ENCODE measurements at places on chromosomes 7 and 10. TPM values are rescaled to one million over a fixed set of nuclear protein-coding genes. Genes with fewer than 3 reads are reported as not detected.

The HYAL4 gene
- total RNA-seq: 1.2 TPM

The LIPF gene
- total RNA-seq: not detected

DNA sequence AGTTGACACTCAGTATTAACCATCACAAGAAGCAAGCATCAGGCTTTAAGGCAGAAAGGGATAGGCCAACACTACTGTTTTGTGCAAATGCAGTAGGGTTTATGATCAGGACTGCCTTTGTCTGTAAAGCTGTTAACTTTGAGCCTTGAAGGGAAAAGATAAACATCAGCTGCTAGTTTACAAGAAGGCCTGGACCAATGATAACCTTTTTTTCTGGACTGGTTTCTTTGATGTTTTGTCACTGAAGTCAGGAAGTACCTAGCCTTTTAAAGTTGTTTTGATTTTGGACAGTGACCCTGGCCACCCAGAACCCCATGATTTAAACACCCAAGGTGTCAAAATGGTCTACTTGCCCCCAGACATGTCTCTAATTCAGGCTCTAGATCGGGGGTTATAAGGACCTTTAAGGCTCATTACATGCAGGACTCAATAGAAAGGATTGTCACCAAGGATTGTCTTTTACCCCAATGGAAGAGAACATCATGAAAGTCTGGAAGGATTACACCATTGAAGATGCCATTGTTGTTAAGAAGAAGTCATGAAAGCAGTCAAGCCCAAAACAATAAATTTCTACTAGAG is 50.1 kb downstream of the CROT start:
- DNase-seq: no peak

The CABCOCO1 gene
- 1.0 TPM for total RNA-seq

DNA sequence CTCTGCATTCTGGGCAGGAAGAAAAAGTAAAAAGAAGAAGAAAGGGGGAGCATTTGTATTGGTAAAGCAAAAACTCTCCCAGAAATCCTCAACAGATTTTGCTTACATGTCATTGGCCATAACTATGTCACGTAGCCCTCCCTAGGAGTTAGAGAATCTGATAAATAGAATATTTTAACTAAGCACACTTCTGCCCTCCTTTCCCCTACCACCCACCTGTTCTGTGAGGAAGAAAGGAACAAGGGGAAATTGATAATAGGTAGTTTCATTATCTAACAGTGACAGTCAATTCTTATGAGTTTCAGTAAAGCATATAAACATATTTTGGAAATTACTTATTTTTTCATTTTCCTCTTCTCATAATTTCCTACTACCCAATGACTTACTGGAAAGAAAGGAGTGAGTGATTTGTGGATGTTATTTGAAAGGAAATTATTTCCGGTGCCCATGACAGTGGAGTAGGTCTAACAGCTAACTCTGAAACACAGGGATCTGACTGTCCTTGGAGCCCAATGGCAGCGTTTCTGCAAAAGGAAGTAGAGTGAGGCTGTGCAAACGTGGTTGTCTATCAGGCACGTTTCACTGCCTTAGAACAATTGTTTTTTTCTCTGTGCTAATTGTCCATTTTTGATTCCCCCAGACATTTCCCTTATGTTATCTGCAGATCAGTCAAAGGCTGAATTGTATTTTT is 128.6 kb upstream of the MDFIC start:
- DNase-seq: no peak

GRCh38 chr10:121900443-121901174 is 27.2 kb downstream of the ATE1 start:
- no peak for DNase-seq

GRCh38 chr10:26821699-26822570 is 38.8 kb downstream of the ABI1 start:
- no peak for DNase-seq

GRCh38 chr7:1843271-1843861 is 173.3 kb downstream of the ELFN1 start:
- DNase-seq: peak; percentile 32

The STEAP1 gene
- 3.8 TPM for total RNA-seq

The SPDYE9 gene
- not detected for total RNA-seq

The TAS2R4 gene
- 1.3 TPM for total RNA-seq

DNA sequence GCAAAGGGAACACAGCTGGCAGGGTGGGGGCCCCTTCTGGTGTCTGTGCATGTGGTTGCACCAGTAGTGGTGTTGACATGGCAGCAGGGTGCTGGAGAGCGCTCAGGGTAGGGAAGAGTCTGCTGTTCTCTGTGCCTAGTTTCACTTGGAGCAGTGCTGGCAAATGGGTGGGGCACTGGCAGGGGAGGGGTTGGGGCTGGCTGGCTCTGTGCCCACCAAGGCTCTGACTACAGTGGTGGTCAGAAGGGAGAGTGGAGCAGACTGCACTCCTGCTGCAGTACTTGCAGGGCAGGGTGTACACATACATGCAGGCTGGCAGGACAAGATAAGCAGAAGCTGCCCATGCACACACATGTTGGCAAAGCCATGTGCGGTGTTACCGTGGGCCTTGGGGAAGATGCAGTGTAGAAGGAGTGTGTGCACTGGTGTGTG is 18.2 kb downstream of the FAM25A start:
- DNase-seq: no peak

DNA sequence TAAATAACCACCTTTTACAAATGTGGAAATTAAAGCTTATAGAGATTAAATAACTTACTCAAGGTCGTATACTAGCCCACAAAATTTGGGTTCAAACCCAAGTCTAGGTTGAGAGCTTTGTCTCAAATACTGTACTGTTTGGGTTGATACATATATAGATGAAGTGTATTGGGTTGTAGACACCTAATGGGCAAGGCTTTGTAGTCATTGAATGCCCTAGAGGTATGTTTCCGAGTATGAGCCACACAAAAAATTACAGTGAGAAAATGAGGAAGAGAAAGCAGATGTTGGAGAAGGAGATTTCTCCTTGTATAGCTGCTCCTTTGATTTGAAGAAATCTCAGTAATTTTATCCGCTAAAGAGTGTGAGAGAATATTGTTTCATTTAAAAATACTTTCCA is 60.6 kb downstream of the C1GALT1 start:
- DNase-seq: no peak
